ENCODE measurements at places on chromosomes 3 and 15.

- peak; percentile 60 for DNase-seq
Observed at GRCh38 chr15:70088887-70089691, 8.6 kb downstream of the TLE3 start.

GRCh38 chr15:37773111-37773860, 161.2 kb upstream of the TMCO5A start:
- DNase-seq = peak; percentile 82

DNA sequence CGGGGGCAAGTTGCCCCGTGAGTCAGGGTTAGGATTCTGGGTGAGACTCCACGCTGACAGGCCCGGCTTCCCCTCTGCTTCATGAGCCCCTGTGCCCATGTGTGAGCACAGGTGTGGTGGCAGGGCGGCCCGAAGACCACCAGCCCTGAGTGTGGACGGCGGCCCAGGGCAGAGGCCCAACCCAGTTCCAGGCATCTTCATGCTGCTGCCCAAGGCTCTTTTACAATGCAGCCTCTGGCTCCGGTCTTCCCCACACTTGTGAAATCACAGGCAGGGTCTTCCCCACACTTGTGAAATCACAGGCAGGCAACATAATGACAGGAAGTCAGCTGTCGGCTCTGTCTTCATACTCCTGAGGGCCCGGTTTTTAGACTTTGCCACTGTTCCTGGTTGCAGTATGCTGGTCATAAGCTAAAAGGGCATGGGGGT, 78.8 kb downstream of the AAGAB start:
- peak; percentile 85 for DNase-seq

DNA sequence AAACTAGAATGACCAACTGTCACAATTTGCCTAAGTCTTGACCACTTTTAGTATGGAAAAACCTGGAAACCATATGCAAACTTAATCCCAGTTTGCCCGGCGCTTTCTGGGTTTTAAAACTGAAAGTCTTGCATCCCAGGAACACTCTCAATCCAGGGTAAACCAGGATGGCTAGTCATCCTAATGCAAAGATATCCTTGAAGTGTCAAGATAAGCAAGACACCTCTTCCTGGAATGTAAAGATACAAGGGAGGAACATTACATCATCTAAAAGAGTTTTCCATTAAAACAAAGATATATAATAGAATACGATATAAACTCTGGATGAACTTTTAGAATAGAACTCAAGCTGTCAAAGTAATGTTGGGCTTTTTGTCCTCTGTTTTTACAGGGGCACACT, 188.5 kb downstream of the MAGI1 start:
- no peak for DNase-seq

DNA sequence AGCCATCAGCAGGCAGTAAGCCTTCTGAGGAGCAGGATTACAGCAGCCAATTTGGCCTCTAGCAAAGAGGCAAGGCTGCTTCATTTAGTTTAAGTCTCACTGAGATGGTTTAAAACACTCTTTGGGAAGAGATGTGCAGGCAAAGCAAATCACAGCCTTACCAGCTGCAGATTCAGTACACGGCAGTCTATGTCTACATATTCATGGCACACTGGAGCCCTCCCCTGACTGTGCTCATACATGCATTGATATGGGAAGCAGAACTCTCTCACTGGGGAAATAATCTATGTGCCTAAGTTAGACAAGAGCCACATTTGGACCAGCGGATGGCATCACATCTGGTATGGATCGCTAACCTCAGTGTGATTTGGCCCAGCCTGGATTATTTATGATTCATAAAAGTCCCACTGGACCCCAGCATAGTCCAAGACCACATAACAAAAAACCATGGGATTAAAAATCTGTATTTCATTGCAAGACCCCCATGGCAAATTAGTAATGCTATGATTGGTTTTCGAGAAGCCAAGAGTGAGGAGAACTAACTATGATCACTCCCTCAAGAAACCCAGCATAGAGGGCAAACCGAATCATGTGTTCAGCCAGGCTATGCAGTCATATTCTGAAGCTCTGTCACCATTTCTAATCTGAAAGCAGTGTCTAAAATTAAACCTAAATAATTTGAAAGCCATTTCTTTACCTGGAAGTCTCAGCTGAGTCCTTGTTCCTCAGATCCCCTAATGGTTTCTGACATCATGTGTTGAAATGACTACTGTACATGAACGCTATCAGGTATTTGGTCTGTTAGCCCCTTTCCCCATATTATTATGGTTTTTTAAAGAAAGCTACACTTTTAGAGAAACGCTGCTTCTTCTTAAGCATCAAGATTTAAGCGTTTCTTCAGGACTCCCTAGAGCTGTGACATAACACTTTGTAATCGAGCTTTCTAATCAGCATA, 1.2 kb downstream of the PRICKLE2 start:
- peak; percentile 68 for DNase-seq

DNA sequence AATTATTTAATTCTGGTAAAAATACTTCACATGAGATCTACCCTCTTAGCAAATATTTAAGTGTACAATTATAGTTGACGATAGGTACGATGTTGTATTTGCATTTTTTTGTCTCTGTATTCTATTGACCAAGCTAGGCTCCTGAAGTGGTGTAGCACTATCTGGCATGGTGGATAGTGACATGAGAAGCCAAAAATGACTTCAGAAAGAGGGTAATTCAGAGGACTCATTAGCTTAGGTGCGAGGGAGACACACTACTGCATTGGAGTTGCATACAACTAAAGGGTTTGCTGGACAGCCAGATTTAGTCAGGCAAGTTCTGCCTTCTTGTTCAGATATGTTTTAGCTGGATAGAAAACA, 50.6 kb downstream of the KBTBD8 start:
- DNase-seq = no peak

All from AG10803 (cell line).